ENCODE measurements at places on chromosomes 3 and 15.

DNA sequence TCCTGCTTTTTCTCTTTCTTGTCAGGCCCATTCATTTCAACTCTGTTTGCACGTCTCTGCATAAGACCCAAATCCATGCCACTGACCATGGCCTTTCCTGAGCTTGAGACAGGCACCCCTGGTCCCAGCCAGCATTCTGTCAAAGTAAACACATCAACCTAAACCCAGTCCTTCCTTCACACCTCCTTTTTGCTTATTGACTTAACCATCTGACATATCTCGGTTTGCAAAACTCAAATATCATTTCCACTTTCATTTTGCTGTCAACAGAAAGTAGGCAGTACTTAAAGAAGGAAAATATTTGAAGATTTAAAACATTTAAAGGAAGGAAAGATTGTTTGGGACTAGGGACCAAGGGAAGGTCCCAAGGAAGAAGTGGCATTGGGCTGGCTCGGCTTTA, 48.2 kb upstream of the KBTBD8 start:
- DNase-seq, result no peak

DNA sequence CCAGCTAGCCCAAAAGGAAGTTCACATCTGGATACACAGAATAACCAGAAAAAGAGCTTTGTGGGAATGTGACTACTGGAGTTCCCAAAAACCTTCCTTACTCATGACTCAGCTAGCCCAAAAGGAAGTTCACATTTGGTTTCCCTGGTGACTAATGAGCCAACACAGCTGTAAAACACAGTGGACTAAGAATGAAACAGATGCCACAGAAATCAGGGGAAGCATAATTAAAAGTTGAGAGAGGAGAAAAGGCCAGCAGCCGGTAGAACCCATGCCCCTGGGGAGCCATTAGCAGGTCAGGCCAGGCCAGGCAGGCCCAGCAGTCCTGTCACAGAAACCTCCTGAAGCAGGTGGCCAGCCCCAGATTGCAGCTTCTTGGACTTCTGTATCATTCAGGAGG, 130.3 kb downstream of the GHSR start:
- peak; percentile 75 for DNase-seq

DNA sequence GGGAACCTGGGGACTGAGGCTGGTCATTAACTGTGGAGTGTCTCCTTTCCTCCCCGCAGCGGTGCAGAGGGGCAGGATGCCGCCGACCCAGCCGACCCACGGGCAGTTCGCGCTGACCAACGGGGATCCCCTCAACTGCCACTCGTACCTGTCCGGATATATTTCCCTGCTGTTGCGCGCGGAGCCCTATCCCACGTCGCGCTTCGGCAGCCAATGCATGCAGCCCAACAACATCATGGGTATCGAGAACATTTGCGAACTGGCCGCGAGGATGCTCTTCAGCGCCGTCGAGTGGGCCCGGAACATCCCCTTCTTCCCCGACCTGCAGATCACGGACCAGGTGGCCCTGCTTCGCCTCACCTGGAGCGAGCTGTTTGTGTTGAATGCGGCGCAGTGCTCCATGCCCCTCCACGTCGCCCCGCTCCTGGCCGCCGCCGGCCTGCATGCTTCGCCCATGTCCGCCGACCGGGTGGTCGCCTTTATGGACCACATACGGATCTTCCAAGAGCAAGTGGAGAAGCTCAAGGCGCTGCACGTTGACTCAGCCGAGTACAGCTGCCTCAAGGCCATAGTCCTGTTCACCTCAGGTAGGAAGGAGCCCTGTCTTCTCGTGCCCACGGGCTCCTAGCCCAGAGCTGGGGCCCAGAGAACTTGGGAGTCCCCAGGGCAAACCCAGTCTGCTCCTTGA, 3.7 kb downstream of the NR2F2 start:
- DNase-seq, result peak; percentile 17

- DNase-seq, result peak; percentile 77
Observed at GRCh38 chr3:73502609-73503583, 121.8 kb downstream of the PDZRN3 start.

DNA sequence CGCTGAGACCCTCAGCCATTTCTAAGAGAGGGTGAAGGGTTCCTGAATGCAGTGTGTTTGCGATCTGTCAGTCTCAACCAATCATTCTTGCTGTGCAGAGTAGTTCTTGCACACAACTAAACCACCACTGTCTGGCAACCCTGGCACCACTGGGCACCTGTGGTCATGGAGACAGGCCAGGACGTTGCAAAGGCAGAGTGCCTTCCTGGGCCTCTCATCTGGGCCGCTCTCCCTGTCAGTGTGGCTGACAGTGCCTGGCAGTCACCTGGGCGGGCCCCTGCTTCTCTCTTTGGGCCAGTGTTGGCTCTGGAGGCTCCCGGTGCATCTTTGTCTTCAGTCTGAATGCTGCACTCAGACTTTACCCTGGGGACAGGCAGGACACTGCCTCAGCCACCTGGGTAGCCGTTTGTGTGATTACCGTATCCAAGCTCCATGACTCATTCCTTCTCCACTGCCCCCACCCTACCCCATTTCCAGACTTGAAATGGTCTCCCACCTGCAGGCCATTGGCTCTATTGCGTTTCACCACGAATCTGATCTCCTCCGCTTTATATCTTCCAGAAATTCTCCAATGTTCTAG, 104.6 kb upstream of the KLF13 start:
- no peak for DNase-seq

GRCh38 chr15:24746094-24746493, 70.5 kb downstream of the NPAP1 start:
- DNase-seq, result no peak

GRCh38 chr3:154209499-154209898, 88.3 kb downstream of the ARHGEF26 start:
- DNase-seq, result no peak

DNA sequence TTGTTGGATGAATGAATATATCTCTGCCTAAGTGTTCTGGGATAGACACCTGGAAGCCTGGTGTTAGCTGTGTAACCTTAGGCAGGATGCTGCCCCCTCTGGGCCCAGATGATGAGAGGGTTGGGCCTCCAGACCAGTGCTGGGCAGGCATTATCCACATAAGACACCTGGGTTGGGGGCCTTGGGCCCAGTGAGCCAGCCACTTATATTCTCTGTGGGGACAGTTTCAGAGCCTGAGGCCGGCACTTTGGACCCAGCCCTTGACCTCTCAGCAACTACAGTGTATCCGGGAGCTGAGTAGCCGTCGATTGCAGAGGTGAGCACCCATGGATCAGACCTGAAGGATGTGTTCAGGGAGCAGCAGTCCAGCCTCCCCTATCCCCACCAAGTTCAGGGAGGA, 2.2 kb downstream of the HEMK1 start:
- no peak for DNase-seq

DNA sequence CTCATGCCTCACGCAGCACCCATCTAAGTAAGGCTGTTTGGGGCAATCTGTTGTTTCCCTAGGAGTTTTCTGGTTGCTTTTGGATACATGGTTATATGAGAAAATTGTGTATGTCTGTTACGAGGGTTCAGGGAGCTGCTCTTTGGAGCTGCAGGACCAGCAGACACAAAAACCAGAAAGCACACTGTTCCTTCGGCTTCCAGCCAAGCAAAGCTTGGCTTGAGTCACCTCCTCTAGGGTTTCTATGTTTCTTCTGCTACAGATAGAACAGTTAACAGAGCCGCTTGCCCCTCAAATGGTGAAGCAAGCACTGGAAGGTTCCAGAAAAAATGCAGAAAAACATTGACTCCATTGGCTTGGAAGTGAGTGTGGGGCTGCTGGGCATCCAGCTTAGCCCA, 49.2 kb upstream of the CTDSPL start:
- DNase-seq, result no peak

DNA sequence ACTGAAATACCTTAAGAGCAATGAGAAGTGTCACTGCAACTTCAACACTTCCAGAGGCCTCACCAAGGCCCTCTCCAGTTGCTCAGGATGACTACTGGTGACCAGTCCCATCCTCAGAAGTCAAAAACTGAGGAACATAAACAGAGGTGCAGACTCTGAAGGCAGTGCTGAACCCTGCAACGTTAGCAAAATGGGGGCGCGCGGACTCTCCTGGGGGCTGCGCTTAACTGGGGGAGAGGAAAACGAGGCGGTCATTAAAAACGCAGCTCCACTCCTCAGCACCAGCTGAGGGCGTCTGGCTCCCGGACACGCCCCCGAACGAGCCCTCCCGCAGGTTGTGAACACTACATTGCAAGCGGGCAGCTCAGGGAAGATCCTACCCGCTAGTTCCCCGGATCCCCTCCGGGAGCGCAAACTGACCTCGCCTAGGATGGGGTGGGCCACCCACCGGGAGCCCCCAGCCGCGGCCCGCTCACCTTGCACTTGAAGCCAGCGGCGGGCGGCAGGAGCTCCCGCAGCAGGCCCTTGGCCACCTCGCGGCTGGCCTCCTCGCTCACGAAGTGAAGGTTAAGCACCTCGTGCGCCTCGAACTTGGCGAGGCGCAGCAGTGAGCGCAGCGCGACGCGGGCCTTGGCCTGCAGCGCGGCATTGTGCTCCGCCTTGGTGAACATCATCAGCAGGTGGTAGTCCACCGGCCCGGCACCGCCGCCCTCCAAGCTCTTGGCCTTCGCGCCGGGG, 711 bp downstream of the XXYLT1 start:
- DNase-seq, result no peak

DNA sequence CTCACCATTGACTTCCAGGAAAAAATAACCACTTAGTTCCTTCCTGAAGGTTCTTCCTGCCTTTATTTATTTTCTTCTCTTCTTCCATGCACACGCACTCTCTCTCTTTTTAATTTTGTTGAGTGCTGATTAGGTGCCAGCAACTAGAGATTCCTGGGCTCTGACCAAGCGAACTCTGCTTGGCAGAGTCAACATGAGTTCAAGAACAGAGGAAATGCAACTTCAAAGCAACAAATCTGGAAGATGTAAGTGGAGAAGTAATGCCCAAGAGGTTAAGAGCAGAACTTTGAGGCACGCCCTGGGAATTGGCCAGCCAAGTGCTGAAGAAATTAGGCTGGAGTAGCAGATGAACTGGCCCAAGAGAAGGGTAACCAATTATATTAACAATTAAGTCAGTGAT, 8.5 kb downstream of the ERC2 start:
- no peak for DNase-seq

DNA sequence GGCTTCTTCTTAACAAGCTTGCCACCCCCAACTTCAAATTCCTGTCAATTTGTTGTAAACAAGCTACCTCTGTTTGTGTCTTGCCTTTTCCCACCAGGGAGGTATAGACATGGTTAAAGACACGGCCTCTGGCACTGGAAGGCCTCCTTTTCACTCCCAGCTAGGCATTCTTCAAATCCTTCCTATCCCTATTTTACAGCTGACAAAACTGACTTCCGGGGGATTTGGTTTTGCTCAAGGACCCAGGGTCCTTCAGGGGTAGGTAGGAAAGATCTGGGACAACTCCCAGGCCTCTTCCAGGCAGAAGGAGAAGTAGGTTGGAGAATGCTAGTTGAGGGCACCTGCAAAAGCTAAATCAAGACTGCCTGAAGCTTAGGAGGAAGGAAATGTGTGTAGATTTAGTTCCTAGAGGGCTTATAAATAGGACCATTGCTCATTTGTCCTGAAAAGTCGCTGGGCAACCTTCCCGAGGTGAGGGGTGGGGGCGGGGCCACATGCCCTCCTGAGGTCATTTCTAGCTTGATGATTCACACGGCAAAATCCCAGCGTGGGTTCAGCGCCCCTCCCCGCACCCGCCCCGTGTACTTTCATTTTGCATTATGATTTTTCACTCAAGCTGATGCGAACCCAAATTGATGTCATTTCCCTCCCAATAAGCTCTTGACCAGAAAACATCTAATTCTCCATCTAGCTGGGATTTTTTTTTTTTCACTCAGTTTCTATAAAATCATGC, 365.5 kb downstream of the SHQ1 start:
- DNase-seq, result peak; percentile 90

- DNase-seq, result no peak
Observed at GRCh38 chr15:63722204-63722808, 111.4 kb downstream of the HERC1 start.

- no peak for DNase-seq
Observed at GRCh38 chr15:95106801-95107200, 875.4 kb downstream of the MCTP2 start.

DNA sequence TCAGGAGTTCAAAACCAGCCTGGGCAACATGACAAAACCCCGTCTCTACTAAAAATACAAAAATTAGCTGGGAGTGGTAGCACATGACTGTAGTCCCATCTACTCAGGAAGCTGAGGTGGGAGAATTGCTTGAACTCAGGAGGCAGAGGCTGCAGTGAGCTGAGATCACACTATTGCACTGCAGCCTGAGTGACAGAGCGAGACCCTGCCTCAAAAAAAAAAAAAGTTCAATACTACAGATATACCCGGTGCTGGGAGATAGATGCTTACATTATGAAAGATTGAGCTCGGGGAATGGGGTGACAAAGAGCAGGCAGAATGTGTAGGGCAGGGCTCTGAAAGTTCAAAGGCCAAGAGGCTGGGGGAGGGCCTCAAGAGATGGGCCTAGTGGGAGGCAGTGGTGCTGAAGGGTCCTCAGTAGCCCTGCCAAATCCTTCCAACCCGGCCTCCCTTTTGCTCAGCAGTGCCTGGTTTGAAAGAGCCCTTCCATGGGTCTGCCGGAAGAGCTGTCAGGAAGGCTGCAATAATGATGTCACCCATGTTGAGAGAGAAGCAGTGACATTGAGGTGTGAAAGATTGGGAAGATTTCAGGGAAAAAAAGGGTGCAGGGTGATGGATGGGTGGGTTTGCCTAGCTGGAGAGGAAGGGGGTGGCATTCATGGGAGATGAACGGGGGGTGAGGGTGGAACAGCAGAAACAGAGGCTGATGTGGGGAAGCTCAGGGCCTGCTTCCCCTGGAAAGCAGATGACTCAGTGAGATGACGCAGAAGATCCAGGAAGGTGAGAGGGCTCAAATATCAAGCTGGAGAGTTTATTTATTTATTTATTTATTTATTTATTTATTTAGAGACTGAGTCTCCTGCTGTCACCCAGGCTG, 20.0 kb upstream of the IREB2 start:
- no peak for DNase-seq

- peak; percentile 55 for DNase-seq
Observed at GRCh38 chr3:52831500-52832301, 1.2 kb upstream of the ITIH4 start.

- DNase-seq, result no peak
Observed at GRCh38 chr3:23161308-23161707, 41.8 kb upstream of the UBE2E2 start.

DNA sequence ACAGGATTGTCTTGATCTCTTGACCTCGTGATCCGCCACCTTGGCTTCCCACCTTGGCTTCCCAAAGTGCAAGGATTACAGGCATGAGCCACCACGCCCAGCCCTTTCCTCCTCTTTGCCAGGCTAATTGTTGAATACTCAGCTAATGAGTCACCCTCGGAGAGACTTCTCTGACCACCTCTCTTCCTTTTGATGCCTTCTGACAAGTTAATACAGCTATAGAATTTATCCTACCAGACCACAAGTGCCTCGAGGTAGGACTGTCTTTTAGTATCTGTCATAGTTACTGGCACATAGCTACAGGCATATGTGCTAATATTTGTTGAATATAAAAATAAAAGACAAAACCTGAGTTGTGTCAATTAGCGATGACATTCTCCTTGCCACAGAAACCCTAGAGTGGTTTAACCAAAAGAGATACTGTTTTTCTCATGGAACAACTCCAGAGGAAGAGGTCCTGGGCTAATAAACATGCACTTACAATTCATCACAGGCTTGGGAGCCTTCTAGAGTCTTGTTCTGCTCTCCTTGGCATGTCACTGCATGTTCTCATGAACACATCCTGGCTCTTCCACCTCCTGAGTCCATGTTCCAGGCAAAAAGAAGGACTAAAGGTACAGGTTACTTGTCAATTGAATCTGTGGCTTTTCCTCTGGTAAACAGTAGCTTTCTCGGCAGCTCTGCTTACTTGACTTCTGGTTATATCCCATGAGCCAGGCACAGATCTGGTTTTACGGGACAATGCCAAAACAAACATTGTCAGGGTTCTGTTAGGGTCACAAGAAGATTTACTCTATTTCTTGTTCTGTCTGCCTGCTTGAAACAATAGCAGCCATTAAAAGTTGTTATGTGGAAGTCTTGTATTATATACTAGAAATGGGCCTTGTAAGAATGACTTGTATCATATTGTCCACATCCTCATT, 332.3 kb downstream of the THSD4 start:
- DNase-seq, result no peak
